ENCODE measurements at places on chromosomes 2 and 18.
A peak's percentile ranks its signal among the peaks of the same experiment; 100 is the strongest.

- no peak for DNase-seq
Measured at GRCh38 chr18:21799721-21800120, 59.1 kb downstream of the MIB1 start.

GRCh38 chr2:39356922-39357639, 80.0 kb downstream of the MAP4K3 start:
- no peak for DNase-seq

DNA sequence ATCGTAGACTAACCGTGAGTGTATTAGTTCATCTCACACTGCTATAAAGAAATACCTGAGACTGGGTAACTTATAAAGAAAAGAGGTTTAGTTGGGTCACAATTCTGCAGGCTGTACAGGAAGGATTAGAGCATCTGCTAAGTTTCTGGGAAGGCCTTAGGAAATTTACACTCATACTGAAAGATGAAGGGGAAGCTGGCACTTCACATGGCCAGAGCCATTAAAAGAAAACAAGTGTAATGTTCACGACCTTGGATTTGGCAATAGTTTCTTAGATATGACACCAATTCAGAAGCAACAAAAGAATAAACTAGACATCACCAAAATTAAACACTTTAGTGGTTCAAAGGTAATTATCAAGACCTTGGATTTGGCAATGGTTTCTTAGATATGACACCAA, 23.8 kb downstream of the ABCB11 start:
- DNase-seq, result no peak

DNA sequence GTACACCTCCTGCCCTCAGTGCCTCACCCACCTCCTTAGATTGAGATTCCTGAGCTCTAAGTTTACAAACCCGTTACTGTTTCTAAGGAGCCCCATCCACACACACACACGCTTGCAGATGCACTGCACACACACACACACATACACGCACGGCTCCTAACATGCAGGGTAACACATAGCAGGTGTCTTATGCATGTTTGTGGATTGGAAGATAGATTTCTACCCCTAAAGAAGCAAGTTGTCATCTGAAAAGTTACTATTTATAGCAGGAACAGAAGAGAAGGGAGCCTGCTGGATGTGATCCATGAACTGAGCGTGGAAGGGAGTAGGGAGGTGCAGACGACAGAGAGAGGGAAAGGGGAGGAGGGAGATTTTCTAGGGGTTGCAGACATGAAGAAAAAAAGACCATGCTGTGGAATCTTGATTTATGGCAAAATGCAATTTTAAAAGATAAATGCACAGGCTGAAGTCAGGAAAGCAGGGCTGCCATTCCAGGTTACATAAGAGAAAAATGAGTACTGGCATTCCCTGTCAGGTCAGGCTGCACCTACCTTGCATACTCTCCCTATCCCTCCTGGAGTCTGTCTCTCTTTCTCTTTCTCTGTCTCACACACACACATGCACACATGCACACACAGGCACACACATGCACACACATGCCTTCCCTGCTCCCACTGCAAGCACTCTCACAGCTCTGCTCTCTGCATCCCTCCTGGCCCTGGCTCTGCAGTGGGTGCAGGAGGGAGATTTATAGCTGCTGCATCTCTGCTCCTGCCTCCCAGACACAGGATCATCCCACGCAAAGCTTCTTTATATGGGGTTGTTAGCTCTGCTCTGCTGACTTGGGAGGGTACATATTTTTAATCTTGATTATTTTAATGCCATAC, 192.6 kb upstream of the MYT1L start:
- DNase-seq, result peak; percentile 12

GRCh38 chr2:48870503-48870902, 115.0 kb upstream of the LHCGR start:
- DNase-seq, result no peak

DNA sequence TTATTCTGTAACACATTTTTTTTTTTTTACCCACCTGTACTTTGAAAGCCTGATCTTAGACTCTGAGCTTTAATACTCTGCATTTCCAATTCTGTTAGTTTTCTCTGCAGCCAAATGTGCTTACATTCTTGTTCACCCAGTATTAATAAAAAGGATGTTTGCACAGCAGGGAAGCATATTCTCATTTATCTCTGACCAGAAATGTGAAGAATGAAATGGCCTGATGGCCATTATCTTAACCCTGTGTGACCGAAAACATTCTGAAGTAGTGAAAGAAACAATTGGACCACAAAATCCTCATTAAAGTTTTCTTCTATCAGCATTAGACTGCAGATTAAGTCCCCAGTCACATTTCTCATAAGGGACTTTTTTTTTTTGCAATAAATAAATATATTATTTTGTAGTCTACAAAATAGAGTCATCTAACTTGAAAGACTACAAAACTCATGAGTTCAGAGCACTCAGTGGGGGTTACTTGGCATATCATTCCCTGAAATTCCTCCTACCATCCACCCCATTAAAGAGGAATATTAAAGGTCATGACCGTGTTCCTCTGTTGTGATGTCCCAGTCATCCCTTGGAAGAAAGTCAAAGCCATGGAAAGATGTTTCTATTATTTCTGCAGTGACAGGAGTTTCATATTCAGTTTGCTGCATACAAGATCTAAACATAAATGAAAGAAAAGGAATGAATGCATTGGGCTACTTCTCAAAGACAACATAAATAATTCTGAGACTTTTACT, 364.4 kb downstream of the RND3 start:
- DNase-seq, result no peak

GRCh38 chr18:63590373-63590772, 3.2 kb downstream of the SERPINB13 start:
- no peak for DNase-seq

DNA sequence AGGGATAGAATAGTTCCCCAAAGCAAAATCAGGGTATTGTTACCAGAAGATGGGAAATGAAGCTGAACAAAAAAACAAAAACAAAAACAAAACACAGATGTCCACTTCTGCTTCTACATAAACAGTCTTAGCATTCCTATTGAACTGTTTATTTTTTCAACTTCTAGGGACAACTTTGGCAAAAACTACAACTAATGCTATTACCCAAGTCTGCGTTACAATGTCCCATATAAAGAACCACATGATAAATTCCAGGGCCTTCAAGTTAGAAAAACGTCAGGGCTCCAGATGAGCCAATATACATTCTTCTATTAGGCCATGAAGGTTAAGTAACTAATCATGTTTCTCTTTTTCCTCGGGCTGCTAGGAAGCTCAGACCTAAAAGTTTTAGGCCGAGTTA, 16.9 kb downstream of the PID1 start:
- no peak for DNase-seq

- no peak for DNase-seq
Measured at GRCh38 chr2:33636001-33636400, 36.9 kb upstream of the FAM98A start.

- DNase-seq, result no peak
Measured at GRCh38 chr2:69083235-69083748, 70.3 kb downstream of the ANTXR1 start.

DNA sequence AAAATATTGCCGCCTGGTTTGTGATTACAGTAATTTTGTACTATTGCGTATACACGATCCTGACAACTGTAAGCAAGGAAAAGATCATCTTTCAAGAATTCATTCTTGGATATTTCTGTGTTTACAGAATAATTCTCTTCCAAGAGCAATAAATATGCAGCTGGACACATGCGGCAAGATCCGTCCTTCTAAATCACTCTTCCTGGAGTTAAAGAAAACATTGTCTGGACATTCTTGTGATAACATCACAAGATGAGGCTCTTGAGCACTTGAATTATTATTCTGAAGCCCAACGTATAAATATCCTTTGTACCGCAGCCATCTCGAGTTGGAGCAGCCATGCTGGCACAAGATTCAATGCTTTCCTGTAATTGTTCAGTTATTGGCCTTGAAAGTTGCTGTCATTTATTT, 9.9 kb downstream of the FHL2 start:
- no peak for DNase-seq

GRCh38 chr2:179218848-179219594, 45.6 kb downstream of the SESTD1 start:
- peak; percentile 74 for DNase-seq

DNA sequence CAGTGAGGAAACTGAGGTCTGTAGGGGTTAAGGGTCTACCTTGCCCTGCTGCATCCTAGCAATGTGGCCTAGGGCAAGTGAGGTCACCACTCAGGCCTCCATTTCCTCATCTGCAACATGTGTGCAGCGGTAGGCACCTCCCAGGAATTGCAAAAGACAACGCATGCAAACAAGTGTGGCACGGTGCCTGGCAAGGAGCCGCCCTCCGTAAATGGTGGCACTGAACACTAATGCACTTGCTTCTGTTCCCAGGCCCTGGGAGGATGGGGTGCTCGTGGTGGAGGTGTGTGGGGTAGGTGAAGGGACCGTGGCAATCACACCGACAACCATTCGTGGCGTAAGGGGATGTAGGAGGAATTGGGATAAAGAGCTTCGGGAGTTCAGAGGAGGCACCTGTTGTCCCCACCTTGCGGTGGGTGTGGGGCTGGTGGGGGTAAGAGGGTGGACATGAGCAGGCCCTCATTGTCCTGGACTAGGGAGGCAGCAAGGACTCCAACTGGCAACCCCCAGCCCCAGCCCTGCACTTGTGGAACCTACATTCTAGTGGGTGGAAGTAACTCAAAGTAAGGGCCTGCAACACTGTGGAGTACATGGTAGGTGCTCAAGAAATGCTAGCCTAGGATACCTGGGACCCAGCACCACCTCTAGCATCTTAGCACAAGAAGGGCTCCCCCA, 26.0 kb downstream of the ATOH8 start:
- DNase-seq, result no peak

GRCh38 chr18:60549338-60549960, 176.9 kb upstream of the MC4R start:
- DNase-seq, result peak; percentile 62

- no peak for DNase-seq
Measured at GRCh38 chr2:164014068-164014731, 278.4 kb upstream of the FIGN start.

GRCh38 chr2:25825238-25825637, 53.0 kb downstream of the ASXL2 start:
- no peak for DNase-seq

DNA sequence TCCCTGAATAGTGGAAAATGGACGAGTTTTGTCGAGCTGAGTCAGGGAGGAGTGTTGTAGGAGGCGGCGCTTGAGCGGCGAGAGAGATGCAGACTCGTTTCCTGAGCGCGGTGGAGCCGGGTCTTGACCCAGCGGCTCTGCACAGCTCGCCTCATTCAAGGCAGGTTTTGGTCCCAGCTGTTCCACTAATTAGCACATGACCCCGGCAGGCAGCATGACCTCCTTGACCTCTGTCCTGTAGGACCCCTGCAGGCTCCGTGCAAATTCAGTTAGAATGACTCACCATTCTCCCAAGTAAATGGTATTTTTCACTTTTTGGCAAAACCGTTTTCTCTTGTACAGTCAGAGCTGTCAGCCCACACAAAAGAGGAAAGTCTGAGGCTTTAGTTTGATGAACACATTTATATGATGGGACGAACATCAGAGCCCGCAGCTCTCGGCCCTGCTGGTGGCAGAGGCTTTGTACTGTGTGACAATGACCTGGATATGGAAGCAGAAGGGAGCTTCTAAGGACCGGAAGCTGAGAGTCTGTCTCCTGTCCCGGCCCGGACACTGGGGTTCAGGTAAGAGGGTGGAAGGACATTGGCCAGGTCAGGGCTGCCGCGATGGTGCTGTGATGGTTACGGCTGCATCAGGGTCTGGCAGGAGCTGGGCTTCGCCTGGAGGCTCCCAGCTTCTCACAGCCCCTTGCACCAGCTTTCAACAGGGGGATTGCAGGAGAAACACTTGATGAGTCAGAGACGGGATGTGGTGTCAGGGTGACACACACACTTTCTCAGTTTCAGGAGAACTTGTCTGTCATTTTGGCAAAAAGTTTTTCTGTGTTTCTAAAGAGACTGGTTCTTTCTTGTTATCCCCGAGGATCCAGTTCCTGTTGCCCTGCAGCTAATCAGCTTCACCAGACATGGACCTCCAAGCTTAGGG, 29.9 kb upstream of the ALKAL2 start:
- no peak for DNase-seq

GRCh38 chr2:78832481-78832880, 193.0 kb upstream of the REG3G start:
- no peak for DNase-seq

- no peak for DNase-seq
Measured at GRCh38 chr2:210267698-210268097, 42.5 kb upstream of the ACADL start.

DNA sequence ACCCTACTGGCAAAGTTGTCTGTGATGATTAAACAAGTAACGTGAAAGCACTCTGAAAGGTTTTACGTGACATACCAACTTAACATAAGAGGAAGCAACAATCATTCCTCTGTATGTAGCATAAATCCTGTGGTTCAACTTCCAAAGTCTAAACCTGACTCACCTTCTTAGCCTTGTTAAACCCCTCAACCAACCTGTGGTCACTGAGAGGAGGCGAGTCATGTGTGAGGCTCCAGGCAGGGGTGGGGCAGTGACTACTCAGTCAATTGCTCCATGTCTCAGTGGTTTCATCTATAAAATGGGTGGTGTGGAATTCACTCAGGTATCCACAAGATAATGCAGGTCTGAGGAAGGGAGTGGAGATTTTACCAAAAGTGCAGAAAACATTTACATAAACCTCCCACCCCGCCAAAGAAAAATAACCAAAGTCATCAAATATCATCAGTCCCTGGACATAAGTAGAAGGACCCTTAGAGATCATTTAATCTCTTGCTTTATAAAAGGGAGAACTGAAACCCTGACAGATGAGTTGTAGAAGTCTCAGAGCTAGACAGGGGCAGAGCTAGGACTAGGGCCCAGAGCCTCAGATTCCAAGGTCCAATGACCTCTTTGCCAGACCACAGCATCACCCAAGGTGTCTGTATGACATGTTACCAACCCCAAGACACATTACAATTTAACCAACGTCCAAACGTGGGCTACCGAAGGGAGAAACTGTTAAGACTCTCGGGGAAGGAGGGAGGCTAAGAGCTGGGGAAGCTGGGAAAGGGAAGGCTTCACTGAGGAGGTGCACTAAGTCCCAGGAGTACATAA, 3.7 kb upstream of the PCBP1 start:
- no peak for DNase-seq

- DNase-seq, result no peak
Measured at GRCh38 chr2:102376052-102376591, 20.5 kb downstream of the IL18R1 start.

GRCh38 chr2:214135966-214136365, 274.9 kb upstream of the VWC2L start:
- DNase-seq, result no peak

GRCh38 chr2:43157506-43158246, 68.7 kb downstream of the ZFP36L2 start:
- no peak for DNase-seq

All from SK-N-DZ (cell line).